Prostate gland (tissue), 2 donors: ENCODE measurements at places on chromosomes 4 and X. TPM values are rescaled to one million over a fixed set of nuclear protein-coding genes. Genes with fewer than 3 reads are reported as not detected.
A peak's percentile ranks its signal among the peaks of the same experiment; 100 is the strongest.

The GRIA3 gene
- total RNA-seq: 1.6 TPM

The DKK2 gene
- 0.17 TPM for total RNA-seq

The CNKSR2 gene
- 6.8 TPM for total RNA-seq

The SHROOM4 gene
- total RNA-seq: 7.3 TPM

The MAGEB17 gene
- total RNA-seq: 1.1 TPM

The ING2 gene
- 34.6 TPM for total RNA-seq

GRCh38 chr4:74625981-74626380, 168.3 kb downstream of the BTC start:
- DNase-seq: no peak

DNA sequence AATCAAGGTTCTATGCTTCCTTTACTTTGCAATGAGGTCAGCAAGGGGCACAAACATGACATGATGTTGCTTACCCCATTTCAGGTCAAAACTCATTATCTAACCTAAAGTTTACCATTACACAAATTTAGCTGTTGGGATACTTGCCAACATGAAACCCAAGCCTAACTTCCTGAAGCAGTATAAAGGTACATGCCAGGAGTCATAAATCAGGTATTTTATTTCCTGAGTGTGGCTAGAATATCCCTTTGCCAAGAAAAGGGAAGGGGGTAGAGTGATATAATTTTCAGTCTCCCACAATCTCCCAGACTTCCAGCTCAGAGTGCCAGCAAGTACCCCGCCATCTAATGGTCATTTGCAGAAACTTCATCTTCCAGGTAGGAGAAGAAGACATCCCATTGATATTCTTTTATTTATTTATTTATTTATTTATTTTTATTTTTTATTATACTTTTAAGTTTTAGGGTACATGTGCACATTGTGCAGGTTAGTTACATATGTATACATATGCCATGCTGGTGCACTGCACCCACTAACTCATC, 136.6 kb downstream of the NEXMIF start:
- no peak for DNase-seq

DNA sequence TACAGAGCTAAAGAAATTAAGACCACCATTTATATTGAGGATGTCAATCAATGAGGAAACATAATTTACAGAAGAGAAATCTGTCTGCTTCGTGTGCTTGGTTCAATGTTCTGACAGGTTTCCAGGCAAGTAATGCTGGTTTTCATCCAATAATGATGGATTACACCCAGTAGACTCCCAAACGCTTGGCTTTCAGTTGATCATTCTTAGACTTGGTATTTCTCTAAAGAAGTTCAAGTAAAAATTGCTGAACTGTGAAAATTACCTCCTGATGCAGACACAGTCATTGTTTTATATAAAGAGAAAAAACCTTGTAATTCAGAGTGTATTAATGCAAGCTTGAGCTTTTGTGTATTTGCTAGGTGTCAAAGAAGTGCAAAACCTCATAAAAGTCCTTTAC, 85.0 kb downstream of the VCX3A start:
- no peak for DNase-seq

DNA sequence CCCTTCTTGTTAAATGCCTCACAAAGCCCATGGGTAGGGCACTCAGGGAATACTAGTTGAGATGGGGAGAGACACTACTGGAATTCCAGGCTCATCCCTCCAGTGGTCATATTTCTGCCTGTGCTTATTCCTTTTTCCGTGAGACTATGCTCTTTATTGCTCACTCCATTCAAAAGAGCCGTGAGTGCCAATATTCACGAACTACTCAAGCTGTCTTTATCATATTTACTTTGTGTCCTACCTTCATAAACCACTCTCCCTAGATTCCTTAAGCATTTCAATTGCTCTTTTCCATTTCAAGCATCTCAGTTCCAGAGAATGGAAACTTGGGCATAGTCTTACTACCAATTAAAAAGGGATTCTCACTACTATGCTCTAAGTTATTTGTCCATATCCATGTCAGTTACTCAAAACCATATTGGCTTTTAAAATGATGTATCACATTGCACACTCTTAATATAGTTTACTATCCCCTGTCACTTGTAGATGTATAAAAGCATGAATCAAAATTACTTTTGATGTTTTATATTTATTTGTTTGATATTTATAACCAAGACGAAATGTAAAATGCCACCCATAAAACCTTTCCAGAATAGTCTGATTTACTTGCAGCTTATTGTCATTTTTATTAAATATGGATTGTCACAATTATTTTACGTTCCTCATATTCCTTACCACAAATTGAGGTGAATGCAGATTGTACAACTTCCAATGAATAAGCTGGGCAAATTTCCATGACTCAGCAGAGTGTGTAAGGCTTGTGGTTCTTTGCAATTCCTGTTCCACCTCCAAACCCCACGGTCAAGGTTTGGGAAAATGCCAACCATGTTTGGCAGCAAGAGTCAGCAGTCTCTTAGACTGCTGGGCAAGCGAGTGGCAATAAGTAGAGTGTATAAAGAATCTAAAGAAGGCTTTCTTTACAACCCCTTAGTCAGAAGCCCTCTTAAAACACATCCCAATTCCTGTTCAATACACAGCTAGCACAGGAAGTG, 24.4 kb downstream of the ENOX2 start:
- DNase-seq: peak; percentile 11

DNA sequence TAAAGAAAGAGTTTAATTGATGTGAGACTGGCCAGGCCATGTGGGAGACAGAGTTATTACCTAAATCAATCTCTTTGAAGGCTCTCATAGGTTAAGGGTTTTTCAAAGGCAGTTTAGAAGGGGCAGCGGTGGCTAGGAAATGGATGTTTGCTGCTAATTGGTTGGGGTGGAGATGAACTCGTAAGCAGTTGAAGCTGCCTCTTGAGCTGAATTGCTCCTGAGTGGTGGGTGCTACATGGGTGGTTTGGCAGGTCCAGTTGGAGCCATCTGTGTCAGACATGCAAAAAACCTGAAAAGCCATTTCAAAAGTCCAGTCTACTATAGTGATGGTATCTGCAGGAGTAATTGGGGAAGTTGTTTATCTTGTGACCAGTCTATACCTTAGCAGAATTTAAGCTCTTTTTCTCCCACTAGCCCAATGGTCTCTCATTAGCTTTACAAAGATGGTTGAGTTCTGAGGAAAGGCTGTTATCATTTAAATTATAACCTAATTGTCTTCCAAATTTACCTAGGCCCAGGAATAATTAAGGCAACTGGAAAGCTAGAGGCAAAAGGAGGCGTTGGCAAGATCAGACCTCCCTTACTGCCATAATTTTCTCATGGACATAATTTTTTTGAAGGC, 762.4 kb upstream of the FRG1 start:
- no peak for DNase-seq

DNA sequence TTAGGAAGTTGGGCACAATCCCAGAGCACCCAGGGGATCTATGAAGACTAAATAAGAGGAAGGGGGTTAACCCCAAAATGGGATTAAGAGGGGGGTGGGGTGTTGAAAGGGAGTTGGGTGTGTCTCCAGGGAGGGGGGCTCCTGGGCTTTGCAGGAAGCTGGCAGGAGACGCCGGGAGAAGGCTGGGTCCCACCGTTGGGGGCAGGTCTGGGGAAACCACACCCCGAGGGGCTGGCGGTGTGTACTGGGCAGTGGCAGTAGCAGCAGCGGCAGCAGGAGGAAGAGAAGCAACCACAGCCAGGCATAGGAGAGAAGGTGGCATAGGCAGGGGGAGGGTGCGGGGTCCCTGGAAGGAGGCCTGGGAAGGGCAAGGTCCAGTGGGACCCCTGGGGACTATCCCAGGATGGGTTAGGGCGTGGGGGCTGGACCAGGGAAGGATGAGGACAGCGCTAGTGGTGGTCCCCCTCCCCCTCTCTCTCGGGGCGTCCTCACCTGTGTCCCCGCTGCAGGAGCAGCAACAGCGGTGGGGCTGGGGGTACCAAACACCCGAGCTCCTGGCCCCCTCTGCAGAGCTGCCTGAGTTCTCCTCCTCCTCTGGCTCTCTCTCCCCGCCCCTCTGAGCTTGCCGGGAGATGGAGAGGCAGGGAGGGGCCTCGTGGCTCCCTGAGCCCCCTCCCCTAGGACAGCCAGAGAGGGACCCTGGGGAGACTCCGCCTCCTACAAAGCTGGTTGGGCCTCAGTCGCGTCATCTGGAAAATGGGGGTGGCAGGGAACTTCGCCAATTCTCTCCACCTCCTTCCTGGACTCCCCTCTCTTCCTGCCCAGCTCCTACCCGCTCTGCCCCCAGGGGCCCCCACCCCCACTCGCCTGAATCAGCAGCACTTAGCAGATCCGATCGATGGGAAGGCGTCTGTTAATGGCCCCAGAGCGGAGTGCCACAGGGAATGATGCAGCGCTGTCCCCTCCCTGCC, at the start of gene KCND1:
KCND1 (minus strand) TSS at position 596 of the 971 bp plus-strand sequence. CDS start 1,573 bp downstream, outside the sequence.
- no peak for DNase-seq

GRCh38 chr4:3729188-3729881, 36.9 kb upstream of the ADRA2C start:
- no peak for DNase-seq

GRCh38 chrX:110318664-110318968, 731 bp upstream of the AMMECR1 start:
- no peak for DNase-seq

- no peak for DNase-seq
Observed at GRCh38 chr4:107834241-107834794, 9.6 kb downstream of the SGMS2 start.

- DNase-seq: no peak
Observed at GRCh38 chrX:88439935-88440334, 307.1 kb upstream of the CPXCR1 start.
